ENCODE measurements at places on chromosomes 7 and 10.

DNA sequence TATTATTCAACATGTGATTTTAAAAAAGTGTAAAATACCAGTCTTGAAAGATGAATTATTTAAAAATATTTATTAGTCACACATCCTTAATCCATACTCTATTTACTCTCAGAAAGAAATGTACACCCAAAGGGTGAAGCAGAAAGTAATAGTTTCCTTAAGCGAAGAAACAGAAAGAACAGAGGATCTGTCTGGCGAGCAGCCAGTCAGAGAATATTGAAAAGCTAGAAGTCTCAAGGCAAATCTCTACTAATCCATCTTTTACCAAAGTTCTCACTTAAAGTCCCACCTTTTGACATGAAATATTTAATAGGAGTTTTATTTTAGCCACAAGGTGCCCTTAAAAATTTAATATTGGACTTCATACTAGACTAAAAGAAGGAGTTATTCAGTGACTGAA is 46.7 kb downstream of the MKX start:
- no peak for DNase-seq

DNA sequence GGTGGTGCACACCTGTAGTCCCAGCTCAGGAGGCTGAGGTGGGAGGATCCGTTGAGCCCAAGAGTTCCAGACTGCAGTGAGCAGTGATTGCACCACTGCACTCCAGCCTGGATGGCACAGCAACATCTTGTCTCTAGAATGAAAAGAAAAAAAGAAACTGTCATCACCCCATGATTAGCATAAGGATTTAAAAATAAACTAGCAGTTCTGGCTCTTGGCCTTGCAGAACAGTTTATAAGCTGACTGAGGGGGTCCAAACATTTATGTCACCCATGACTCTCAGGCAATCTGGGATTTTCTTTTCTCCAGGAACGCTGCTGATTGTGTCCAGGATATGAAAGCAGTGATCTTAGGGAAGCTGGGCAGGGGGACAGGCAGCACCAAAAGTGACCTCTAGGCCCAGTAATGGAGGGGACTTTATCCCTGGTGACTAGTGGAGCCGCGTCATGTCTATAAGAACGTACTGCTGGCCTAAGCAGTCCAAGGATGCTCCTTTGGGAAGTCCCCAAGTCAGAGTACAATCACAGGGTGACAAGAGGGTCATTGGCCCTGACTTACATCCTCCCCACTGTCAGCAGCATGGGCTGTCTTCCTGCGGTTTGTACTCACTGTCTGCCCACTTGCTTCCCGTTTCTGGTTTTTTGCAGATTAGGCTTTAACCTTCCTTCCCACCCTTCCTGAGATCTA is 177.4 kb downstream of the ARHGAP12 start:
- DNase-seq: no peak

GRCh38 chr7:12809476-12809875 is 122.0 kb downstream of the ARL4A start:
- DNase-seq: no peak

DNA sequence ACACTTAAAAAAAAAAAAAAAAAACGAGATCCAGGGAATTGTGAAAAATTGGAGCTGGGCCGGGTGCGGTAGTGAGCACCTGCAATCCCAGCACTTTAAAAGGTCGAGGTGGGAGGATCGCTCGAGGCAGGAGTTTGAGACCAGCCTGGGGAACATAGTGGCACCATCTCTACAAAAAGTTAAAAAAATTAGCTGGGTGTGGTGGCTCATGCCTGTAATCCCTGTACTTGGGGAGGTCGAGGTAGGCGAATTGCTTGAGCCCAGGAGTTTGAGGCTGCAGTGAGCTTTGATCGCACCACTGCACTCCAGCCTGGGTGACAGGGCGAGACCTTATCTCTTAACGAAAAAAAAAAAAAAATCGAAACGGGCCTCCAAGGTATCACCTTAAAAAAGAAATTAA is 2.0 kb downstream of the CLDN4 start:
- DNase-seq: no peak

DNA sequence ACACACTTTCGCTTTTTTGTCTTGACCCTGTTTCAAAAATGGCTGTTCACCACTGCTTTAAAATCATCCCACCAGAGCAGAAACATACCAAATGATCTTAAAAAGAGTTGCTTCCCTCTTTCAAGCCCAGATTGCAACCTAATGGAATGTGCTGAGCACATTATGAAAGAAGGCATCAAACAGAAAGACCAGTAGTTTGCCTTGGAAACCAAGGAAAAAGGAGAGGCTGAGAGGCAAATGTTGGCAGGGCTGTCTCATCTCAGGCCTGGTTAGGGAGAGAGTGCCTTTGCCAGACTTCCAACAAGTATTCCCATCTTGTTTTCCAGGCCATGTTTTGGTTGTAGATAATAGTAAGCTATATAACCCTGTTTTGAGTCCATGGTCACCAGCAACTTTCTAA is 64.3 kb downstream of the ABCB4 start:
- no peak for DNase-seq

DNA sequence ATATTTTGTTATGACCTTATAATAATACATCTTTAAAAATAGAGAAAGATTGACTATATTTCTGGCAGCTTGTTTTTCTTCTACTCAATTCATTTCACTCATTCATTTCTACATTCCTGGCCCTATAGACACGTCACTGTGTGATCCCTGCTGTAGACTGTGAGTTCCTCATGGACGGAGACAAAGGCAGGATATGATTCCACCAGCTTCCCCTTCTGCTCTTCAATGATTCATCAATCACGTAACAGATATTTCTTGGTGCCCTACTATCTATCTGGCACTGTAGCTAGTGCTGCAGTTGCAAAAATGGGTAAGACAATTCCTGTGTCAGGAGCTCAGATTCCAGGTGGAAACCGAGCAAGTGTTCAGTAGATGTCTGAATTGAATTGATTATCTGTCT is 415.0 kb downstream of the SFMBT2 start:
- DNase-seq: no peak

- DNase-seq: no peak
Measured at GRCh38 chr10:58320351-58321049, 14.3 kb upstream of the UBE2D1 start.

DNA sequence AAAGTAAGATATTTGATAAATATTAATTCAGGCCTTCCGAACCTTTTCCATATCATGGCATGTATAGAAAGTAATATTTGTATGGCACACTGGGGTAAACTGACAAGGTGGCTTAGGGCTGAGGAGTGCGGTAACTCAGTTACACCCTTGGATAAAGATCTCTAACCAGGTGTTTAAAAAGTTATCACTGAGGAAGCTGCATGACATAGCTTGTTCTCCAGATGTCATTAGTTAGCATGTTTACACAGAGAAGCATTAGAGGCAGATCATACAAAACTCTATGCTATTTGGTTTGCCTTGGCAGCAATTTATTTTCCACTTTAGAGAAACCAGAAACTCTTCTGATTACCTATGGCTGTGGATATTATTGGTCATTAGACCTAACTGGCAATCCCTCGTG is 118.2 kb downstream of the ST7 start:
- no peak for DNase-seq

DNA sequence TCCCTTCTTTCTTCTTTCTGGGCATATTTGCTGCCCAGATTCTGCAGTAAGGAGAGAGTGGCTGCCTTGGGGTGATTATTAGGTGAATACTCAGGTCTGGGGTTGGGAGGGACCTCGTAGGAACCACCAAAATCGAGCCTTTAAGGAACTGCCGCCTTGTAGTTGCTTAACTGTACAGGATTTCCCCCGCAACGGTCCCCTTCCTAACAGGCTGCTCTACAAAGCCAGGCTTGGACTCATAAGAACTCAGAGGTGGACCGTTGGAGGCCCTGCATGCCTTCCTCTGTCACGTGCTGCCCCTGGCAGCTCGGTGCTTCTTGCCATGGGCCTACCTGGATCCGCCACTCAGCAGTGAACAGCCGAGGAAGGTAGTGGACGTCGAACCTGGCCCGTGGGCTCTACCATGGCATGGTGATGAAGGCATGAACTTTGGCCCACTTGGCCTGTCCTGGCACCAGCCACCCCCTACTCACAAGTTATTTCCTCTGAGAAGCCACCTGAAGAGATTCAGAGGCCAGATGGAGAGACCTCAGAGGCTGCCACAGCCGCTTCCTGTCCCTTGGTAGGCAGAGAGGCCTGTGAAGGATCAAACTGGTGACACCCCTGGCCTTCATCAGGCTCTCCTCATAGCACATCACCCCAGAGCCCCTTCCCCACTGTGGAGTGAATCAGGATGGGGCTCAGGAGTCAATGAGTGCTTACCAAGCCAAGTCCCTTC is 54.6 kb downstream of the NOD1 start:
- no peak for DNase-seq

DNA sequence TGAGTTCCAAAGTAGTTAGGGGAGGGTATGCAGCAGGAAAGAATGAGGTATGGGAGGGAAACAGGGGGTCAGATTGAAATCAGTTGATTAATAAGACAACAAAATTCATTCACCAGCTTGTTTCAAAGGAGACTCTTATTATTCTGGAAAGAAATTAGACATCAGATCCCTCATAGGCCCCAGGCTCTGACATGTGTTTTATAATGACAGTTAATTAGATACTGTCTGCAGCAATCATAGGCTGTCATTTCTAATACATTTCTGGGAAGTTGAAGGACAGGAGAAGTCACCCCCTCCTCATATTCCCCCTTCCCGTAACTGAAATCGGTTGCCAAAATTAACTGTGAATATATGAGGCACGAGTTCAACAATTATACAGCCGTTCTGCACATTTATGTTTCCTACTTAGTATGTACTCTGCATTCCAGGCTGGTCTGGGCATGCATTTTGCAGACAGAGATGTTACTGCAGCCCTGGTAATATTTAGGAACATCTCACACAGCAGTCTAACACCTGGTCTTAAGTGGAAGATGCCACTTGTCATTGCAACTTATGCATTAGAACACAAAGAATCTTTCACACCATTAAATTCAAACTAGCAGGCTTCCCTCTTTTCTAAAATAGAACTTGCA is 355.2 kb upstream of the LRGUK start:
- DNase-seq: no peak

- DNase-seq: no peak
Measured at GRCh38 chr7:77321300-77321699, 94.8 kb downstream of the GSAP start.

DNA sequence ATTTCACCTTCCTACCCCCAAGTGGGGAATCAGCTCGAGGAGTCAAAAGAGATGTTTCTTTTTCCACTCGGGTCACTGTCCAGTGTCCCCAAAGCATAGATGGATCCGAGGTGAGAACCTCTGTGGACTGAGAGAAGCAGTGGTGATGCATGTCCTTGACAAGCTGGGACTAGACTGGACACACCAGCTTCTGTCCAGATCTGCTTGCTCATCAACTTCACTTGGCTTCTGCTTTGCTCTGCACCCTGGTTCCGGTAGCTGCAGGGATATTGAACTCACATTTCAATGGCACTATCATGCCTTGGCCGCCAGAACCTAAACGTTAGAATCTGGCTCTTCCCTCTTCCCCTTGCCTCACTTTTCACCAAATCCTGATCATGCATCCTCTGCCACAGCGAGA is 50.3 kb upstream of the CXCL12 start:
- DNase-seq: no peak

- DNase-seq: no peak
Measured at GRCh38 chr7:8149222-8149621, 112.7 kb downstream of the ICA1 start.

- no peak for DNase-seq
Measured at GRCh38 chr7:16785846-16786245, 19.0 kb downstream of the AGR2 start.

GRCh38 chr7:116455009-116455408 is 44.5 kb upstream of the CAV2 start:
- DNase-seq: no peak

Measured in left forelimb (tissue), 1 donor.